ENCODE measurements at places on chromosomes 13 and 19.

- no peak for DNase-seq
Observed at GRCh38 chr13:25973576-25973975, 78.2 kb downstream of the SHISA2 start.

DNA sequence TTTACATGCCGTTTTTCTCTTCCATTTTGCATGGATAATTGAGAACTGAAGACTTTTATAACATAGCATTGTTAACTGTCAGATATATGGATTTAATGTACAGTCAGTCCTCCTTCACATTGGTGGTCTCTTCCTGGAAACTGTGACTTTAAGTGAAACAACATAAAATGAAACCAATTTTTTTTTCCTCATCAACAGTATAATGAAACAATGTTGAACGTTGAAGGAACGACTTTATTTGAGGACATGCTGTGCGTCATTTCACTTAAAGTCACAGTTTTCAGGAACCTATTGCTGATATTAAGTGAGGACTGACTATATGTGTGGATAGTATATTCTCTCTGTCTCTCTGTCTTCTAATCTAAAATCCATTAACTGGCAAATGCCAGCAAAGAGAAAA is 54.8 kb downstream of the COG3 start:
- DNase-seq = no peak

- DNase-seq = no peak
Observed at GRCh38 chr13:31978021-31978420, 53.6 kb upstream of the FRY start.

DNA sequence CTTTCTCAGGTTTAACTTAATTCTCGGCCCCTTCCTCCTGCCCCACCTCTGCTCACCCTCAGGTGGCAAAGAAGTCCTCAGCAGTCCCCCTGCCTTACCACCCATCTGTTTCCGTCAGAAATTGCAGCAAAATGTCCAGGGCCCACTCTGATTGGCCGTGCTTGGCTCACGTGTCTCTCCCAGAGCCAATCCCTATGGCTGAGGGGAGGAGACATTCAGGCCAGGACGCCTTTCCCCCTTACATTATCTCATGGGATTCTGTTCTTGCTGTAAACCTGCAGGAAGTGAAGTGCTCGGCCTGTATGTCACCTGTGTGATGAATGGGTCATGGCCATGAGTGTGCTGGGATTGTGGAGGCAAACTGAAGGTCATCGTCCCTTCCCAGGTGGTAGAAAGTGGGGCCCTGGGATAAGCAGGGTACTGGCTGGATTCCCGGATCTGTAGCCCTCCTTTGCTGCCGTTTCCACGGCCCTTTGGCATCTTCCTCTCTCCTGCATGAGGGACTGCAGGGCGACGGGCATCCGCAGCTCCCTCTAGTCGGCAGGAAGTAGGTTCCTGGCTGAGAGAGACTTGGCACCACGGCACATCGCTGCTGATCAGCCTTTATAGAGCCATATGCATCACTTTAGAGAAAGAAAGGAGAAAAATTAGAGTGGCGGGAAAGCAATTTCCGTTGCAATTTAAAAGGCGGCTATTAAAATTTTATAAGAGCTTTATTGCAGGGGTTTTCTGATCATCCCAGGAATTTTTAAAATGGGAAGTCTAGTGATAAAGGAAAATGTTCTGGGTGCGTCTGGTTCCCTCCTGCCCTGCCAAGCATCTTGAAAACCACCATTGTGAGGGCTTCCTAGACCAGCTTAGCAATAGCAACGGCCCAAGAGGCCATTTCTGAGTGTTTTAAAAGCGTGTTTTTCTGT is 118.2 kb downstream of the SIPA1L3 start:
- DNase-seq = no peak

- no peak for DNase-seq
Observed at GRCh38 chr19:33821871-33822270, 25.2 kb downstream of the KCTD15 start.

DNA sequence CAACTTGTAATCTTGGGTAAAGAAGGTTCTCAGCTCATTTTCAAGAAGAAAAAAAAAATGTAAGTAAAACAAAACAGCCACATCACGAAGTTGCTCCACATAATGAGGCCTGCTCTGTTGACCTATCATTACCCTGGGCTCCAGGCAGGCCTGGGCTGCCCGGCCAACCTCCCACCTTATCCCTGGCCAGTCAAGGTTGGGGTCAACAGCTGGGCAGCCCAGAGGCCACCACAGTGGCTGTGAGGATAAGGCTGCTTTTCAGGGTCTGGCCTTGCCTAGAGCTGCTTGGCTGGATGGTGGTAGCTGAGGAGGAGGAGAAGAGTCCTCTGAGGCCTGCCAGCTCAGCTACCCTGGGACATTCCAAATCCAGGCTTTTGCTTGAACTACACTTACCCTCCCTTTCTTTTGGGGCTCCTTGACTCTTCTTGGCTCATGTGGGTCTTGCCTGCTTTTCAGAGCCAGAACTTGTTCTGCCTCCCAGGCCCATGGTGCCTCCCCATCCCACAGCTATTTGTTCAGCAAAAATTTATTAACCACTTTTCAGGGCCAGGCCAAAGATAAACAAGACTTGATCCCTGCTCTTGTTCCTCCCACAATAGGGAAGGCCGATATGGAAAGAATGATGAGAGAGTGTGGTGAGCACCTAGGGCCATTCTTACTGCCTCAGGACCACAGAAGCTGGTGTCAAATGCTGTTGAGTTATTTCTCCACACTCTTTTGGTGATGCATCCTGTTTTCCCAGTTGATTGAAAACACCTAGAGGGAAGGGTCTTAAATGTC is 101.6 kb downstream of the RGCC start:
- no peak for DNase-seq

- DNase-seq = no peak
Observed at GRCh38 chr13:89541091-89542030, 1806.1 kb upstream of the MIR17HG start.

DNA sequence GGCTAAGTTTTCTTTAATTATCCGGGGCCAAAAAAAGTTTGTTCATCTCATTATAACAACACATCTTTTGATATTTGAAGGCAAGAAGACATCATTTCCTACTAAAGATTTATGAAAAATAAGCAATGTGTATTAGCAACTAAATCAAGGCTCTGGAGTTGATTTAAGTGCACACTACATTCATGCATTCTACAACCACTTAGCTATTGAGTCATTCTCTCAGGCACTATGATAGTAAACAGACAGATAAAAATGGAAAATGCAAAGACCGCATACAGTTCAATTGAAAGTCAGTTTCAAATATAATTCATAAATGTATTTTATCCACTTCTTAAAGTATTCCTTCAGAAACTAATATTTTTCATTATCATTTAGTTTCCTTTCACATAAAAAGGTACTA is 1395.2 kb downstream of the PCDH9 start:
- no peak for DNase-seq

DNA sequence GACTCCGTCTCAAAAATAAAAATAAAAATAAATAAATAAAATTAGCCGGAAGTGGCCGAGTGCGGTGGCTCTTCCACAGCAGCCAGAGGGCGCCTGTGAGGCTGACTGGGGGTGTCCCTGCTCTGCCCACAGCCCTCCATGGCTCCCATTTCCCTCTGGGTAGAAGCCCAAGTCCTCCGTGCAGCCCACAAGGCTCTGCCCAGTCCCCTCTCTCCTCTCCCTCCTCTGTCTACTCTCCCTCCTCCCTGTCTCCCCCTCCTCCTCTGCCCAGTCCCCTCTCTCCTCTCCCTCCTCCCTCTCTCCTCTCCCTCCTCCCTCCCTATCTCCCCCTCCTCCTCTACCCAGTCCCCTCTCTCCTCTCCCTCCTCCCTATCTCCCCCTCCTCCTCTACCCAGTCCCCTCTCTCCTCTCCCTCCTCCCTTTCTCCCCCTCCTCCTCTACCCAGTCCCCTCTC is 20.4 kb downstream of the MISP start:
- DNase-seq = peak; percentile 68

GRCh38 chr19:49937750-49938381 is 8.6 kb upstream of the NUP62 start:
- peak; percentile 85 for DNase-seq

GRCh38 chr13:35014606-35015213 is 72.6 kb downstream of the NBEA start:
- DNase-seq = no peak

DNA sequence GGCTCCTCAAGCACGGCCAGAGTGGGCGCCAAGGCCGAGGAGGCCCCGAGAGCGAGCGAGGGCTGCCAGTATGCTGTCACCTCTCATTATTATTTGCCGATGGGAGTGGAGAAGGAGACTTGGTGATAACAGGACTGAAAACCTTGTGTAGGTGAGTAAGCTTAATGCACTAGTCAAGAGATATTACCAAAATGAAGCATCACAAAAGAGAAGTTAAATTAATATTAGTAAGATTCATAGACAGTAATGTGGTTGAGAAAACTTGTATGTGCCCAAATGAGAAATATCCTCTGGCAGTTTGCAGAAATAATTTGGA is 204.5 kb upstream of the SLITRK1 start:
- no peak for DNase-seq

DNA sequence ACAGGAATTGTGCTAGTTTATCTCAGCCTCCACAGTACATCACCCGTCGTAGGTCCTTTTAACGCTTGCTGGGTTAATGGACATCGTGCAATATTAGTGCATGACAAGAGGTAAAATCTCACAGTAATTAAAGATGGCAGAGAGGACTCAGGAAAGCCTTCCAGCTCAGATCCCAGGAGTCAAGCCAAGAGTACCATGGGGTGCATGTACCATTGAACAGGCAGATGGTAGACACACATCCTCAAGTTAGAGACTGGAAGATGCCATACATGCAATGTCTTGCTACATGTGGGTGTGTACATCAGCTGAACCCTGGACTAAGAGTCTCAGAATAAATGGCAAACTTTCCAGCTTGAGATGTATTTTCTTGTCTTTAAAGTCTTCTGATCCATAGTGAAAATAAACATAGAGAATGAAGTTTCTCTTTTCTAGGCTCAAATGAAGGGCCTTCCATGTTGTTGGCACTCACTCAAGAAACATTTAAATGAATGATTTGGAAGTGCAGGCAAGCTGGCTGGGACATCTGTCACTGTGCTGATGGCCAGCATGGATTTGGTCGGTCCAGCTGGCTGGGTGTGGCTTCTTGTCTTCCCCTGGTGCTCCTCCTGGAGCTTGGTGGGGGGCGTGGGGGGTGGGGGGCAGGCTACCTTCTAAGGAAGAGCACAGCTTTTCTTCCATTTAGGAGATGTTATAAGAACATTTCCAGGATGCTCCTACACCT is 290.9 kb upstream of the MAB21L1 start:
- DNase-seq = no peak

DNA sequence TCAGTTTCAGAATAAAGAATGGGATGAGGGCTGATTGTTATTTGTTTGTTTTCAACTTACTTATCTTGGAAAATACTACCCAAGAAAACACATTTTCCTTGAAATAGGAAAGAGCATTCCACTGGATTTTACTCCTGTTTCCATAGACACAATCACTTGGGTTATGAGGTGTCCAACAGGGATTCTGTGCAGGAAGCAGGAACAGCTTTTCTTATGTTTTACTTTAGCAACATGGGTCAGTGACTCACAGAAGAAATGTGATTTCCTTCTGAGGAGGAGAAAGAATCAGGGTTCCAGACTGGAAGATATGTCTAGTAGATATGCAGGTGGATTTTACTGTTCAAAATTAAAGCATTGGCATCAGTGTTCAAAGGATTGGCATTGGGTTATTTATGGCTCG is 180.8 kb upstream of the GPC6 start:
- DNase-seq = no peak

GRCh38 chr19:3725640-3726310 is 17.6 kb downstream of the TJP3 start:
- no peak for DNase-seq

- DNase-seq = peak; percentile 65
Observed at GRCh38 chr13:42039946-42040729, 8.3 kb upstream of the DGKH start.

GRCh38 chr13:105338006-105338405 is 1197.5 kb downstream of the EFNB2 start:
- no peak for DNase-seq

DNA sequence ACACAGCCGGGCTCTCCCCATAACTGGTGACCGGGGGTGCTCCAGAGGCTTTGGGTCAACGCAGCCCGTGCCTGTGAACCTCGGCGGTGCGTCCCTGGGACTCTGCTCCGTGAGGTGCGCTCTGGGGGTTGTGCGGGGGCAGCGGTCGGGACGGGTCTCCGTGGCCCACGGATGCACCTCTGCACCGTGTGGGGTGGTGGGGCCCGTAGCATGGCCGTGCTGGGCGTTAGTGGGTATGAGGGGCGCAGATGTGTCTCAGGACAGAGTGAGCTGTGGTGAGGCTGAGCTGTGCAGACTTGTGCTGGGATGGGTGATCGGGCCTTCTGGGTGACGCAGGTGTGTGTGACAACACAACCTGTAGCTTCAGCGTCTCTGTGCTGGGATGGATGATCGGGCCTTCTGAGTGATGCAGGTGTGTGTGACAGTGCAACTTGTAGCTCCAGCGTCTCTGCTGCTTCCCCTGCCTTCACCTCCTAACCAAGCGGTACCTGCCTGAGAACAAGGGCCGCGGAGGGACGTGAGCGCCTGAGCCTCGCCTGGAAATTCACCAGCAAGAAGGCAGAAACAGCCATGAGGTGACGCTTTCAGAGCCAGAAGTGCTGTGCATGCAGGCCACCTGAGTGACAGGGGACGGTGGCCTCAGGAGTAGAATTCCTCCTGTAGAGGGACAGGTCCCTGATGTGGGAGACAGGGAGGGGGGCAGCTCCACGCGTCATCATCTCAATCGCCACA is 599 bp downstream of the ZNF331 start:
- DNase-seq = no peak

- no peak for DNase-seq
Observed at GRCh38 chr19:20558571-20558970, 7.0 kb downstream of the ZNF737 start.

- no peak for DNase-seq
Observed at GRCh38 chr13:75416327-75417011, 65.5 kb downstream of the TBC1D4 start.

DNA sequence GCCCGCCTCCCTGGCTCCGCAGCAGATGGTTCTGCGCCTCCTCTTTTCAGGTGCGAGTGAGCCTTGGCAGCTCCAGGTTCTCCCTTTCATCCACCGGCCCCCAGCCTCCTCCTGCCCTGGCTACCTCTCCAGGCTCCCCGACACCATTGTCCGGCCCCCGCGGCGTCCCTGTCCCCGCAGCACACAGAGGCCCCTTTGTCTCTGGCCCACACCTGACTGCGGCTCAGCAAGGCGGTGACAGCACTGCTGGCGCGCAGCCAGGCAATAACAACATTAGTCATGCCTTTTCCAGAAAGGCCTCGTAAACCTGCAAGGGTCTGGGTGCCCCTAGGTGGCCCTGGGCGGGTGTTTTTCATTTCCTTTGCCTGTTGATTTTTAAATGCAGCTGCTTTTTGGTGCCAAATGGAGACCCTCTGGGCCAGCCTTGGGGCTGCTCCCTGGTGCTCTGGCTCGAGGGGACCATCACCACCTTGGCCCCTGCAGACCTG is 73.2 kb upstream of the MEDAG start:
- peak; percentile 71 for DNase-seq
